ENCODE measurements at places on chromosomes 3 and 15.

GRCh38 chr3:143595456-143596077, 252.7 kb downstream of the SLC9A9 start:
- DNase-seq: no peak

GRCh38 chr3:87563712-87564111, 287.3 kb upstream of the POU1F1 start:
- no peak for DNase-seq

- DNase-seq: no peak
Measured at GRCh38 chr3:65186268-65186667, 498.5 kb upstream of the ADAMTS9 start.

DNA sequence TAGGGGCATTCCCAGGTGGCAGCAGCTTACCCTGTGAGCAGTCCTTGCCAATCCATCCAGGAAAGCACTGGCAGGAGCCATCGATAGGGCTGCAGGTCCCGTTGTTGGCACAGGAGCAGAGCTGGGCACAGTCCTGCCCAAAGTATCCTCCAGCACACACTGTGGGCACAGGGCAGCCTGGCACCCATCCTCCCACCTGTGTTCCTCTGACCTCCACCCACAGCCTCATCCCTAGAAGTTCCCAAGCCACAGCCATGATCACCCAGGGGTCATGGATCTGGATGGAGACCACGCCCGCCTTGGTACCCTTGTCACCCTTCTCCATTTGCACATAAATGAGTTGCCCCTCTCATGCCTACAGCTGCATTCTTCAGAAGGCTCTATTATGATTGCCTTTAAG, 48.6 kb downstream of the RAB11A start:
- DNase-seq: no peak

GRCh38 chr15:41544650-41545015, 576 bp upstream of the RPAP1 start:
- no peak for DNase-seq

Data from anterior cingulate cortex (tissue), 58 donors.